ENCODE measurements at places on chromosomes 6 and 20.
A peak's percentile ranks its signal among the peaks of the same experiment; 100 is the strongest.

- DNase-seq: no peak
Observed at GRCh38 chr20:5668529-5668868, 81.7 kb upstream of the SHLD1 start.

GRCh38 chr20:34362502-34363061 lies 491 bp upstream of the ITCH start:
- DNase-seq: no peak

DNA sequence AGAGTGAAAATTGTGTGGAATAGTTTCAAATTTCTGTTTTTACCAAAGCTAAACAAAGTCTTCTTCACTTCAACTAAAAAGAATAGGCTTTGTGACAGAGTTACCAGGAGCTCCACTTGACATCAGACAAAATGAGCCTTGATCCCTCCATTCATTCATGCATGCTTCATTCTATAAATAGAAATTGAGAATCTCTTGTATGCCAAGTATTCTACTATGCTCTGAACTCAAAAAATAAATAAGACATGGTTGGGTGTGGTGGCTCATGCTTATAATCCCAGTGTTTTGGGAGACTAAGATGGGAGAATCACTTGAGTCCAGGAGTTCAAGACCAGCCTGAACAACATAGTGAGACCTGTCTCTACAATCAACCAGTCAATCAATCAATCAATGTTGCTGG lies 236.6 kb upstream of the FAM83B start:
- no peak for DNase-seq

DNA sequence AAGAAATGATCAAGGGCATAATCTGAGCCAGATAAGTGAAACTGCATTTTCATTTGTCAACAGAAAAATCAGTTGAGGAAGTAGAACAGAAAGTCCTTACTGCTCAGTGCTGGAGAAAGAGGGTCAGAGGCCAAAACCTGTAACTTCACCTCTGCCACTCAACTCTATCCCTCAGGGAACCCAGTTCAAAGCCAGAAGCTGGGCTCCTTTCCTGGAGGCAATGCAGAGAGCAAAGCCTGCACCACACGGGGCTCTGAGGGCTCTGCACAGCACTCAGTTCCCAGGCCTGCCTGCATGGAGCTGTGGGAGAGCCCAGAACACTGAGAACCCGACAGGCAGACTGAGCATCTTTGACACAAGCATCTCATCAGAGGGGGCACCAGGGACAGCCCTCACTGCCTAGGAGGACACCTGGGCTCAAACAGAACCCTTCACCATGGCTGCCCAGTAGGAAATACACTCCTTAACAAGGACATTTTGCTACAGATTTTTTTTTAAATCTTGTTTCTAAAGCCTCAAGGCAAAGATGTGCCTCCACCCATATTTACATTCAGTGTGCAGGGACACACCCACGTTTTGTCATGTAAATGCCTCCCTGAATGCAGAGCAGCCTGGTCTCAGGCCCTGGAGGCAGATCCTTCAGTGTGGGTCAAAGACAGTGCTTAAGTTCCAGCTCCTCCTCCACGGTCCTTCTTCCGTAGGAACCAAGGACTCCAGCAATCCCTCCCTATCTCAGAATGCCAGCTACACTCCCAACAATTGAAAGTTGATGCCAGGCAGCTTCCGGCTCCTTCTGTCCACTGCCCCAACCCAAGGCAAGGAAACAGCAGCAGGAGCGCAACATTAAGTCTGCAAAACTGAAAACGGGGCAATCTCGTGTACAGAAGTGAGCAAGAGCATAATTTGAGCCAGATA lies 6.6 kb downstream of the RNASET2 start:
- DNase-seq: no peak

- no peak for DNase-seq
Observed at GRCh38 chr6:79134699-79135474, 56.8 kb upstream of the PHIP start.

- no peak for DNase-seq
Observed at GRCh38 chr20:32240205-32240604, 32.5 kb downstream of the POFUT1 start.

- peak; percentile 27 for DNase-seq
Observed at GRCh38 chr20:1083431-1084080, 34.8 kb upstream of the PSMF1 start.

Measured in activated CD4-positive, alpha-beta T cell treated with anti-CD3 and anti-CD28 coated beads, Interleukin-2, Interleukin-4, amounts not matched to agents 100 ng/mL and 50 ng/mL, durations not matched to agents 16 hours and 8 hours (primary cell).